ENCODE measurements at places on chromosomes 11 and 22. TPM values are rescaled to one million over a fixed set of nuclear protein-coding genes. Genes with fewer than 3 reads are reported as not detected.

- no peak for DNase-seq
Observed at GRCh38 chr11:96316869-96317268, 26.1 kb downstream of the MAML2 start.

- DNase-seq: no peak
Observed at GRCh38 chr22:39490966-39491680, 11.0 kb upstream of the MIEF1 start.

GRCh38 chr11:119618208-119618909 lies 110.6 kb downstream of the NECTIN1 start:
- no peak for DNase-seq

The NRGN gene
- 5.8 TPM for total RNA-seq

The ESAM gene
- 1.0 TPM for total RNA-seq

The PAMR1 gene
- not detected for total RNA-seq
